ENCODE measurements at places on chromosomes 2 and 18.

- DNase-seq: no peak
Measured at GRCh38 chr2:236831698-236832097, 254.0 kb upstream of the COPS8 start.

GRCh38 chr2:100240386-100240785 is 81.9 kb downstream of the LONRF2 start:
- no peak for DNase-seq

DNA sequence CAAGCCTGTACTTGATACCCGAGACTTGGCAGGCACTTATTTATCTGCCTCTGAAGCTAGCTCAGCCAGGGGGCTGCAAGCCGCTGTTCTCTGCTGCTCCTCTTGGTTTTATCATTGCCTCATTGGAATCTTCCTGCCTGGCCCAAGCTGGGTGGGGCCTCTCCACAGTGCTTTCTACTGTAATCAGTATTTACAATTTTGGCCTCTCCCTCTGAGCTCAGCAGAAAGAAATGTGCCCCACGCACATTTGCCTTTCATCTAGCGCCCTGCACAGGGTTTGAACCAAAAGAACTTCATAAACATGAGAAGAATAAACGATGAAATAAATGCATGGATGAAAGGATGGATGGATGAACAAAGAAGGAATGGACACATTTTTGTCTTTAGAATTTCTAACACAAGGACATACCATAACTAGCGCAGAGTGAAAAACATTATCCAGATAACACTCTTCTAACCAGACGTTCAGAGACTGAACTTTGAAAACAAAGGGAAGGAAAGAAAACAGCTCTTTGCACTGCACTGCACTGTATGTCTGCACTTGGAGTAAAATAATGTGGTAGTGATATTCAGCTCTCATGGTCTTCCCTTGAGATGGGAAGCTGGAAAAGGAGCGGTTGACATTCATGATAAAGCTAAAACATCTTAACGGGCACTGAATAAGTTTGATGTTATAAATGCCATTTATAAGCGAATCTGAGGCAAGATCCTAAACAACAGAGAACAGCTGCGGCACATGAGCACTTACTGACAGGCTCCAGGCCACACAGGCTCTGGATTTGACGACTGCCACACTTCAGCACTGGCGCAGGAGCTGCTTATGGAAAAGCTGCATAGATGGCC is 86.8 kb upstream of the SP3 start:
- DNase-seq: peak; percentile 55

DNA sequence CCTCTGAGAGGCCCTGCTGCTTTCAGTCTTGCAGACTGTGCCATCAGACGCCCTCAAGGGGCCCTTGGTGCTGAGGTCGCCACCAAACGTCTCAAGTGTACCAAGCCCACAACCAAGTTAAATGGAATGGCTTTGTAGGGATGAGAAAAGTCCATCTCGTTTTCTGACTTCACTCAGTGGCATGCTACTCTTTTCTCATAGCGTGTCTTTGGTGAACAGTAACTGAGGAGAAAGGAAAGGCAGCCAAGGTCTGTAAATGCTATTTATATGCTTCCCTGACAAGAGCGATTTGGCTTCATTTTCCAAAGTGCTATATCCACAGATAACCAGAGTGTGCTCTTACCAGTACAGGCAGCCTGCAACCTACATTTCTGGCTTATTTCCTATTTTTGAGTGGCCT is 123.0 kb downstream of the MTX2 start:
- DNase-seq: no peak

- no peak for DNase-seq
Measured at GRCh38 chr2:24207359-24207758, 32.5 kb downstream of the FAM228A start.

Measured in HTR-8/SVneo (cell line).